Left renal cortex interstitium (tissue), 4 donors: ENCODE measurements at places on chromosomes 2 and 18.

- DNase-seq = peak; percentile 62
These were observed 28.3 kb upstream of the ASAP2 start for GRCh38 chr2:9178110-9178903.

DNA sequence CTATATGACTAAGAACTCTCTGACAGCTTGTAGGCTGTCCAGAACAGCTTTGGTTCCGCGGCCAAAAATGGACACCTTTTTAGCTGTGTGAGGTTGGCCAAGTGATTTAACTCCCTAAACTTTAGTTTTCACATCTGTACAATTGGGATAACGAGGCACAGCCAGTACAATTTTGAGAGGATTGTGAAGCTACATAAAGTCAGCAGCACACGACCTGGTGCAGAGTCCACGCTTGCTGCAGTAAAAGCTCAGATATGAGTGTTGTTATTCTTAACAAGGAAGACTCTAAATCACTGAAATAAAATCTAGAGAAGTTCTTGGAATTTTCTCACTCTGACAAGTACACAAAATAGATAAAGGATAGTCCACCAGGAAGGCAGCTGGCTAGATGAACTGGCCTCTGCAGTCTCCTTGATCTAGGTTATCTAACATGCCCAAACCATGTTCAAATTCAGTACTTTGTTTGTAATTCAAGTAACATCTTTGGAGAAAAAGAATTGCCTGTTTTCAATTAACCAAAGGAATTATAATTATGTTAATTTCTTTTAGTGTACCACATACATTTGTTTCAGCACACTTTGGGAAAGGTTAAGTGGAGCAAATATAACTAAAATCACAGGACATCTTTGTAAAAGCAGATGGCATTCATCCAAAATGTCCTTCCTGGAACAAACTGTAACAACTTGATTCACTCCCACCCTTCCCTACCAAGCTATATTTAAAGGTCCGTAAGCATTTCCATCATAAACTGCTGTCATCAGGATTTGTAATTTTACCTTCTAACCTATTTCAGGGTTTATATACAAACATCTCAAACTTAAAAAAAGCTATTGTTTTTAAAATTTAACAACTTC is 201.7 kb upstream of the STK17B start:
- no peak for DNase-seq

DNA sequence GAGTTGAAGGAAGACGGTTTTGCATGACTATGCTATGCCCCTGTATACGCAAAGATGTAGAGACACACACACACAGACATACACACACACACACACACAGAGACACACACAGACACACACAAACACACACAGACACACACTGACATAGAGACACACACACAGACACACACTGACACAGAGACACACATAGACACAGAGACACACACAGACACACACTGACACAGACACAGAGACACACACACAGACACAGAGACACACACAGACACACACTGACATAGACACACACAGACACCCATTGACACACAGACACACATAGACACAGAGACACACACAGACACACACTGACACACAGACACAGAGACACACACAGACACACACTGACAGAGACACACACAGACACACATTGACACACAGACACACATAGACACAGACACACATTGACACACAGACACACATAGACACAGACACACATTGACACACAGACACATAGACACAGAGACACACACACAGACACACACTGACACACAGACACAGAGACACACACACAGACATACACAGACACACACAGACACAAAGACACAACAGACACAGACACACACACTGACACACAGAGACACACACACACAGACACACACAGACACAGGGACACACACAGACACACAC is 121.3 kb downstream of the BCL2 start:
- DNase-seq = no peak

DNA sequence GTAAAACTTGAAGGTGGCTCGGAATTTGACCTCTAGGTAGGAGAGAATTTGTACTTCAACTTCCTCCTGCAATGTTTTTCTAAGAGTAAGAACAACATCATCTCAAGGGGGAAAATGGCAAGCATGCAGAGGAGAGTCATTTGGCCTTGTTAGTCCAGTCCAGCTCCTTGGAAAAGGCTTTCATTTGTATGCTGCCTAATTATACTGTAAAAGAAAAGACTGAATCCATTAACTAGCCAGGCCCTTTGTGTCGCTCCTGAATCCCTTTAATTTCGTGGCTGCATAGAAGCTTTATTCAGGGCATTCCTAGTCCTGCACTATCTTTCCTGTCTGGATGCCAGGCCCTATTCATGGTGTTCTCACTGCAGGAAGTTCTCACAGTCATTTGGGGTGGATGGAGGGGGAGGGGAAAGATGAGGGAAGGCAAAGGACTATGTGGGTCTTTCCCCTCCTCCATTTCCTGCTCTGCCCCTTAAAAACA is 36.0 kb downstream of the PHLPP1 start:
- peak; percentile 3 for DNase-seq

DNA sequence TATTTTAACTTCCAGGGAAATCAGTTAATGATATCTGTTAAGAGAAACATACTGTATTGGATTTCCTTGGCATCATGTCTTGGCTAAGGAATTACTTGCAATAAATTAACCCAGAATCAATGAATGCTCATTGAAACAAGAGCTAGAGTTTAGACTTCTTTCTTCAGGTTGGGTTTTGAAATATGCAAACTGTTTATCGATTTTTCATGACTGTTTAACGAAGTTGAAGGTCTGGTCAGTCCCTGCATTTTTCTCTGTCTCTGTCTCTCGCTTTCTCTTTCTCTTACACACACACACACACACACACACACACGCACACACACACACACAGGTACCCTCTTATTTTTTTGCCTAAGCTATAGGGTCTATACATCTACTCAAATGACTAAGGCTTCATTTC is 981.0 kb downstream of the SUCLG1 start:
- DNase-seq = no peak

- no peak for DNase-seq
These were observed 42.3 kb downstream of the GATA6 start for GRCh38 chr18:22211657-22212056.

- no peak for DNase-seq
These were observed 533.4 kb upstream of the ID2 start for GRCh38 chr2:8148260-8149006.

DNA sequence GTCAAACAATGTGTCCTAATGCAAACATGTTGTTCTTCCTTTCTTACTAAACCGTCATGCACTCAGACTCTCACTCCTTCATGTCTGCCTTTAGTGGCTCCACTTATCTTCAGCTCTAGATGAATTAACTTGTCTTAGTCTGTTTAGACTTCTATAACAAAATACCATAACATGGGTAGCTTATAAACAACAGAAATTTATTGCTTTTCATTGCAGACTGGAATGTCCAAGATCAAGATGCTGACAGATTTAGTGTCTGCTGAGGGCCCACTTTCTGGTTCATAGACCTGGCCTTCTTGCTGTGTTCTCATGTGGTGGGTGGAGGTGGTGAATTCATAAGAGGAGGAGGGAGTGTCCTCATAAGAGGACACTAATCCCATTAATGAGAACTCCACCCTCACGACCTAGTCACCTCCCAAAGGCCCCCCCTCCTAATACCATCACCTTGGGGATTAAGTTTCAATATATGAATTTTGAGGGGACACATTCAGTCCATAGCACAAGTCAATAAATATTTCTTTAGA is 32.3 kb downstream of the RALBP1 start:
- DNase-seq = no peak

DNA sequence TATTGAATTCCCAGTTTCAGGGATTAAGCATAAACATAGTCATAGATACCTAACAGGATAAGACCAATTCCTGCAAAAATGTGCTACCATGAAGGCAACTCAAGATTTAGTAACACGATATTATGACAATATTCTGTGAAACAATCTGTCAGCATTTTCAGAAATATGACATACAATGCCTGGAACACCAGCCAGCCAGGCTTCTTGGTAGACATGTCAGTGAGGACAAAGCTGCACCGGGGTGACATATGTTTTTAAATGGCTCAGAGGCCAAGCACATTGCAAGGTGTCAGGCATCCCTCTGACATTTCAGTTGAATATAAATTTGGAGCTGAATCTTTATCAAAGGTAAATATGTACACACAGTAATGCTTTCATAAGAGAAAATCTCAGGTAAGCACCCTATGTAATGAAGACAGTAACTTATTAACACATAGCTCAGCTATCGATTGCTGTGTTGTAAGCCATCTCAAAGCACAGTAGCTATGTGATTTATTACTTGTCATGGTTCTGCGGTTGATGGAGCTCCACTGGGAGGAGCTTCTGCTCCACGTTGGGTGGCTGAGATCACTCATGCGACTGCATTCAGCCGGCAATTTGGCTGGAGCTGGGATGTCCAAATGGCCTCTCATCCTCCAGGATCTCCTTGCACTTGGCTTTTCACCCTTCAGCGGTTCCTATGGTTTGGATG is 31.9 kb upstream of the EML6 start:
- DNase-seq = no peak

GRCh38 chr2:239113171-239113570 is 265.3 kb downstream of the TWIST2 start:
- no peak for DNase-seq

DNA sequence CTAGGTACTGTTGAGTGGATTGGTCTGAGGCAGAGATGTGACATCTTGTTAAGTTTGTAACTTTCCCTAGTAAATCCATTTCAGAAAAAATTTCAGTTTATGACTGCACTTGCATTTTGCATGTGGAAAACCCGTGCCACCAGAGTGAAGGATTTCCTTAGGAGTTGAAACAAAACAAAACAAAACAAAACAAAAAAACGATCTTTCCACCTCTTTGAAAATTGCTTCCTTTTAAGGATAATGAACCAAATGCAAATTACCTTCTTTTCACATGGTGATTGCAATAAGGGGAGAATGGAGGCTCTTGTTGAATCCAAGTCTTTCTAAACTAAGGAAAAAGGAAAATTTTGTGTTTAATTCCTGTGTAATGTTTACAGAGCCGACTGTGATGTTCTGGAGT is 43.2 kb downstream of the PHLPP1 start:
- no peak for DNase-seq

DNA sequence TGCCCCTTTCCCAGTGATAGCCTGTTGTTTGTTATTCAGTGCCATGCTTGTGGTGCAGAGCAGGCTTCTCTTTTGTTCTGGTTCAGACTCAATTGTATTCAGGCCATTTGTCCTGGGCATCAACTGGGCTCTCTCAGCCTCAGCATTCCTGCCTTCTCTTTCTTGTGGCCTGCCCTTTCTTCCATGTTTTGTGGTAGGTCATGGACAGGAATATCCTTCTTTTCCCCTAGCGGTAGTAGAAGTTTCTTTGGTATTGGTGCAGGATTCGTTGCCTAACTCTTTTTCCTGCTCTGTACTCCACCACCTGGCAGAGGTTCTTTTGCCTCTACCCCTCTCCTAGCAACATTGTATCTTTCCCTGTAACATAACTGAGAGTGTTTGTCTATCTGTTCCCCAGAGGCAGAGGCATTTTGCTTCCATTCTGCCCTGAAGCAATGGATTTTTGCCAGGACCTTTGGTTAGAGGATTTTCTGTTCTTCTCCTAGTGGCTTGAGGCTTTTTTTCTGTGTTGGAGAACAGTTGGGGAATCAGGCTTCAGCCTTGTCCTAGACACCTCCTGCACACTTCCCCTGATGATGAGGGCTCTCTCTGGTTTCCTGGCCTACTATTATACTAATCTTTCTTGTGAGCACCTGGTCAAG is 68.5 kb downstream of the NCOA1 start:
- no peak for DNase-seq

- no peak for DNase-seq
These were observed 293.6 kb upstream of the SESTD1 start for GRCh38 chr2:179558010-179558934.

DNA sequence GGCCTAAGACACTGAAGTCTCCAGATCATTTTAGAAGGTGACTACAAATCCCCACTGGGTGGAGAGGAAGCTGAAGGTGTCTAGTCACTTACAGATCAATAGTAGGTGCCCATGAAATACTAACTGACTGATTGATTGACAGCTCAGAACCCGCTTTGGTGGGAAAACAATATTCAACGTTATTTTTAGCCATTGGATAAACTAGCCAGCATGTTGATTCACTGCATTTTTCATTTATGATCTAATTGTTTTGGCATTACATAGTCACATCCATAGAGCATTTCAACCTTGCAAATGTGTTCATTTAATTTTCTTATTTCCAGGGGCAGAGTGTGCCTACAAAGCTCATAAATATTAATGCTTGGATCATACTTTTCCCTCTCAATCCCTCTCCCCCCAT is 162.3 kb downstream of the MREG start:
- no peak for DNase-seq

GRCh38 chr2:238811293-238811692 is 36.6 kb upstream of the TWIST2 start:
- DNase-seq = no peak

GRCh38 chr18:11368020-11368419 is 218.7 kb upstream of the PIEZO2 start:
- no peak for DNase-seq

DNA sequence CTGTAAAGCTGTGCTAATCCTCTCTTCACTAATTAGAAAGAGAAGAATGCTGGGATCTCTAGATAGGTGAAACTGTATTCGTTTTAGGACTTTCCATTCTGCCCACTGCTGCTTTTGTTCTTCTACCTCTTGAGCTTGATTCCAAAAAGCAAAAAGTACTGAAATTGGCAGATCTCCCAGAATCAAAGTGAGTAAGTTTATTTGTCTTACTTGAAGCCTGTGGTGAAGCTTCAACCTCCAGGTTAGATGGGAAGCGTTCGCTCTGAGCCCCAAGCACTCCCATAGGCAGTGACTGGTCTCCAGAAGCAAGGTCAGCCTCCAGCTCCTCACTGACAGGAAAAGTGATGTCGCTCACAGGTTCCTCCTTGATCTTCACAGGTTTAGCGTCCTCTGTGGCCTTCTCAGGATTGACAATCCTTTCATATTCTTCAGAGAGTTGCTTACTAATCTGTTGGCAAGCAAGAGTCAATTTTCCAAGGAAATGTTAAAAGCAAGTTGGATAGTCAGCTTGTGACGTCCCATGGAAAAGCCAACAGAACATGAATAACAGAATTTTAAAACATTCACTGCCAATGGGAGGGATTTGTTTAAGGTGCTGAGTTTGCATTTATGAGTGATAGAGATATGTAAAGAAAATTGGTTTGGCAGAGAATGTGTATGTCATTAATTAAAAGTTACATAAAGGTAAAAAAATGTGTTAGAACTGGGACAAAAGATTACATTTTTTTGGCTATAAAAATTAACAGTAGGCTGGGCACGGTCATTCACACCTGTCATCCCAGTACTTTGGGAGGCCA is 8.1 kb downstream of the SUPT7L start:
- DNase-seq = no peak

- no peak for DNase-seq
These were observed 517.0 kb downstream of the SLC4A3 start for GRCh38 chr2:220144411-220144810.

- DNase-seq = no peak
These were observed at the start of gene PRKCE for GRCh38 chr2:45651415-45652089. Gene PRKCE (plus strand): TSS chr2:45651675.

GRCh38 chr2:212381428-212382102 is 157.0 kb downstream of the ERBB4 start:
- DNase-seq = no peak
